Suprapubic skin (tissue), 4 donors: ENCODE measurements at places on chromosomes 2 and 18. TPM values are rescaled to one million over a fixed set of nuclear protein-coding genes. Genes with fewer than 3 reads are reported as not detected.

The ASTL gene
- total RNA-seq: 1.7 TPM

- no peak for DNase-seq
Observed at GRCh38 chr2:197993830-197994229, 189.4 kb downstream of the PLCL1 start.

- DNase-seq: no peak
Observed at GRCh38 chr2:7919510-7919909, 762.3 kb upstream of the ID2 start.

- DNase-seq: no peak
Observed at GRCh38 chr2:141331127-141331526, 799.7 kb downstream of the LRP1B start.

DNA sequence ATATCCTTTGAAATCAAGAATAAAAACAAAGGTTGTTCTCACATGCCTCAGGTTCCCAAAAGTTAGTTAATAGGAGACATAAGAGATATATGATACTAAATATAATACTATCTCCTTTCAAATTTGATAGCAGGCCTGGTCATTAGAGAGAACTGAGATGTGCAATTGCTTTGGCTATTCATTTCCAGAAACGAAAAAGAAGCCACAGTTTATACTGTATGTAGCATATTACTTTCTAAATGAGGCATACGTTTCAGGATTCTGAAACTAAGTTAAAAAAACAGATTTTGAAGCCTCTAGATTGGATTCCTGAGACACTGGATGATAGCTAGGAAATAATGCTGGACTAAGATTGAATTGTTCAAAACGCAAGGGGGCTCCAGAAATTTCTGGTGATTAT, 7.1 kb downstream of the PPP1R1C start:
- no peak for DNase-seq

GRCh38 chr18:22307528-22307927, 110.2 kb downstream of the CTAGE1 start:
- no peak for DNase-seq

GRCh38 chr18:26536032-26536431, 12.3 kb downstream of the KCTD1 start:
- DNase-seq: no peak

DNA sequence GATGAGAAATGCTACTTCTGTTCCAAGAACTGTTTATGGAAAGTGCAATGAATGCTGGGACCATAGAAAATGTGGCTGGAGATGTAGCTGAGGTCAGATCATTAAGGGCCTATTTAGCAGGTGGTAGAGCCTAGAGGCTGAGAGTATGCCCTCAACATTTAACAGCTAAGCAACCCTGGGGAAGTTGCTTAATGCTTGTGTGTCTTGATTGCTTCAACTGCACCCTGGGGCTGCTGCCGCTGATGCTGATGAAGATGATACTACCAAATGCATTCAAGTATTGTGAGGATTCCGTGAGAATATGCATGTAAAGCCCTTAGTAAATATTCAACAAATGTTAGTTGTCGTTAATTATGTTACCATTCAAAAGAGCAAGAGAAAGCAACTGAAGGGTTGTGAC, 273.2 kb downstream of the BCL11A start:
- no peak for DNase-seq

DNA sequence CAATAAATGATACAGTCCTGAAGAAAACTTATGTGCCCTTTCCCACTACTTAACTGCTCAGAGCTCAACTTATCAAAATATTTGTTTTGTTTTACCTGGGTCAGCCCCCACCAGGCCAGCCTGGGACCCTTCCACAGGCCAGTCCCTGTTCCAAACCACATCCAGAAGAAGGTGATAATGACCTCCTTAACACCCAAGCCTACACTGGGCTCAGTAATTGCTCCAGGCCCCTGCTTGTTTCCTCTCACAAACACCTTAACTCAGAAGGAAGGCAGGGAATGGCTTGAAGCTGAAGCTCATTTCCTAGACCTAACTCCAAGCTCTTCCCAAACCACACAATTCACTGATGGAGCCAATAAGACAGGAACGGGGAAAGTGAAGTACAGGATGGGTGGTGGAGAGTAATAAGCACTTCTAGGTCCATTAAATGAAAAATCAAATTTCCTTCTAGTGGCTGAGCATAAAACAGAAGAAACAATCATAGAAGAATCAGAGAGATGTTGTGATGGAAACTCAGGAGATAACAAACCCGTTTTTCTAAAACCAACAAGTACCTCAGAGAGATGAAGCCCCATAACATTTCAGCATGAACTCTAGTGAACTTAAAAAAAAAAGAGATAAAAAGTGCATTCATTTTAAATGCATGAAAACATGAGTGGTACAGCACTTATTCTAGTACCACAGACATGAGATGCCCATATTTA, 133.4 kb upstream of the ITGB6 start:
- DNase-seq: no peak

The SAG gene
- total RNA-seq: not detected

The SLC23A3 gene
- 2.4 TPM for total RNA-seq

- no peak for DNase-seq
Observed at GRCh38 chr2:239712755-239713154, 311.9 kb upstream of the HDAC4 start.

The HRH4 gene
- total RNA-seq: not detected

GRCh38 chr2:205858881-205859441, 176.7 kb downstream of the NRP2 start:
- DNase-seq: no peak

GRCh38 chr2:230422149-230422548, 6.1 kb downstream of the SP100 start:
- no peak for DNase-seq

The WNT6 gene
- total RNA-seq: 1.7 TPM

DNA sequence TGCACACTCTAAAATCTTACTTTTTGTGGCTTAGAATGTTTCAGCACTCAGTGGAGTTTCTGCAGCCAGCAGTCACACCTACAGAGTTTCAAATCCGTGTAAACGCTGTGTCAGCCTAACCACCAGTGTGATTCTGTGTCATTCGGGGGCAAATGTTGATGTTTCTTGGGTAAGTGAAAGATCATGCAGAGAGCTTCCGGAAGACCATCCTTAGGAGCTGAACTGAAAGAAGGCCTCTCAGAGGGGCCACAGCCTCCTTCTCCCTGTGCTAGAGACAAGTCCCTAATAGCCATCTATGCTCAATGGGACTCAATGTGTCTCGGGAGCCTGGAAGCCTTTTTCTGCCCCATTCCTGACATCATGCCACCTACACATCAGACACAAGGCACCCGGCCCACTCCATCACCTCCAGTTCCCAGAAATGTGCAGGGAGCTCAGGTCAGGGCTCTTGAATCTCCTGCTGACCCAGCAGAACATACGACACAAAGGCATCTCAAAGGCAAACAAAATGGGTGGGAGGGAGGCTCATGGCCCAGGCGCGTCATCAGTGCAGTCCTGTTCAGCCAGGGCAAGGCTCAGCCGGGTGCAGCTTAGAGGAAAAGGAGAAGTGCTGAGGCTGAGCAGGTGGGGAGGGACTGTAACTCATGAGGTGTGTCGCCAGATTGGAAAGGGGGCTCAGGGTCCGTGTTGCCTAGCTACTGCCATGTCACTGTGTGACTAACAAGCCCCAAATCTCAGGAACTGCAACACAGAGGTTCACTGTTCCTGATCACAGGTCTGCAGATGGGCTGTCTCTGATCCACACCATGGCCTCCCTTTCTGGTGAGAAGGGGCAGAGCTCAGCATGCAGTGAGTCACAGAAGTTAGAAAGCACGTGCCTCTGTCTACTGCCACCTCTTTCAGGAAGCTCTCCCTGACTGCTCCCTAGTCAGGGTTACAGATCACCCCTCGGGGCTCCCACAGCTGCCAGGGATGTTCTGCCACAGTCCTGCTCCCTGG, 82.0 kb downstream of the SMAD7 start:
- DNase-seq: no peak

The HJURP gene
- 5.6 TPM for total RNA-seq

The ACMSD gene
- 0.56 TPM for total RNA-seq

DNA sequence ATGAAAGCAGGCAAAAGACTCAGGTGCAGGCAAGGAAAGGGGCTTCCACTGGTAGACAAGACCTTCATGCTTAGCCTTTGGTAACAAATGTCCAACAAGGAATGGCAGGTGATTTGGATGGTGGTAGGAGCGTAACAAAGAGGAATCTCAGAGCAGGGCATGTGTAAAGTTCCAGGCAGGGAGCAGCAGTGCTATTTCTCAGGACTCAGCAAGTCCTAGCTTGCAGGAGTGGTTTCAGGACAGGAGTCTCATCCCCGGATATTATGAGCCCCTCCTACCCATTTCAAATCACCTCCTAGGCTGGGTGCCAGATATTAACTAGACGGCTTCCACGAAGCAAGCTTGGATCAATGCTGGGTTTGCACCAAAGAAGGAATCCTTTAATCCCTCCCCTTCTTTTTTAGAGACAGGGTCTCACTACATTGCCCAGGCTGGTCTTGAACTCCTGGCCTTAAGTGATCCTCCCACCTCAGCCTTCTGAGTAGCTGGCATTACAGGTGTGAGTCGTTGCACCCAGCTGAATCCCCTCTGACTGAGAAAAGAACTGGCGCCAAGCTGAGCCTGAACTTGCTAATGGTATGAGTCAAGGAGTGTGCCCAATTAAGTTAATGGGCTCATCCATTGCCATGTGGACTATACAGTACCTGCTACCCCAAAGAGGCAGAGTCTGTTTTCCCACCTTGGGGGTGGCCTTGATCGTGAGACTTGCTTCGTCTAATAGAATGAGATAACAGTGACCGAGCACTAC, 190.3 kb downstream of the ARL4C start:
- no peak for DNase-seq

GRCh38 chr2:74444498-74445318, 3.0 kb upstream of the RTKN start:
- no peak for DNase-seq

- DNase-seq: no peak
Observed at GRCh38 chr2:120566331-120567035, 169.2 kb upstream of the GLI2 start.

DNA sequence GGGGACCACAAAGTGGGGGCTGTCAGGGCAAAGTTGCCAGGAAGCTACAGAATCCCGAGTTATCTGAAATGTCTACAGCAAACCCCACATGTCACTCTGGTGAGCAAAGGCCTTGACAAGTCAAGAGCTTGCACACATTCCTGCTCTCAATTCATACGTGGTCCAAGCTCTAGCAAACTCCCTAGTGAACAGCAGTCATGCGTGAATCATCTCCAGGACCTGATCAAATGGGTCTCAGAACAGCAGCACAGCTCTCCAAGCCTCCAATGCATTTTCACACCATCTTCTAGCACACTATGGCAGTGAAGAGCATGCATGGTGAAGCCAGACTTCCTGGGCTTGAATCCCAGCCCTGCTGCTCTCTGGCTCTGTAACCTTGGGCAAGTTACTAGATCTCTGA, 68.5 kb downstream of the MYO5B start:
- no peak for DNase-seq

The CYBRD1 gene
- 192 TPM for total RNA-seq

DNA sequence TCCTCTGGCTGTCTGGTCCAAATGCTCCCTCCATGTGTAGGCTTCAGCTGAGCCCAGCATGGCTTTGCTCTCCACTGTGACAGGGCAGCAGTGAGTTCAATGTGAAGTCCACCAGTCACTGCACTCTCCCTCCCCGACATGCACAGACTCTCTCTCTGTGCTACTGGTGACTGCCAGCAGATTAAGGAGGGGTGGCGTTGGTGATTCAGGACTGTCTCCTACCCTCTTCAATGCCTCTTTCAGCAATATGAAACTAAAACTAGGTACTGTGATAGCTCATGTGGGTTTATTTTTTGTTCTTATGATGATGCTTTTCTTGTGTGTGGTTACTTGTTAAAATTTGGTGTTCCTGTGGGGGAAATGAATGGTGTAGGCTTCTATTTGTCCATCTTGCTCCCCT, 201.0 kb upstream of the RBMS1 start:
- DNase-seq: no peak

The SKOR2 gene
- total RNA-seq: not detected
